ENCODE measurements at places on chromosomes 7 and 10.

- DNase-seq = no peak
These were observed 41.0 kb downstream of the ZEB1 start for GRCh38 chr10:31359979-31360378.

DNA sequence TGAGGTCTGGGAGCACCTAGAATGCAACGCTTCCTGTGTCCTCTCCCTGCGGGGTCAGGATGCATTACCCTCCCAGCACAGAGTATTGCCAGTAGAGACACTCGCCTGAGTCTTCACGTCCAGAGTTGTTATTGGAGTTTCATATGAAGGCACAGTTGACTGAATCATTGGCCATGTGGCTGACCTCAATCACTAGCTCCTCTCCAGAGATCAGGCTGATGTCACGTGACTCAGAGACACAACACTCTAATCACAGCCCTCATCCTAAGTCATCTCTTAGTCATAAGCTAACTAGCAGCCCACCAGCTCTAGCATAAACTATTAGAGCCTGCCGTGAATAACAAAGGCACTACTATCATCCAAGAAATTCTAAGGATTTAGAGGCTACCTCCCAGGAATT, 107.8 kb downstream of the HECW1 start:
- DNase-seq = no peak

- DNase-seq = no peak
These were observed 34.5 kb downstream of the MKI67 start for GRCh38 chr10:128091636-128092210.

GRCh38 chr10:103757531-103758293, 97.7 kb downstream of the SH3PXD2A start:
- DNase-seq = no peak

DNA sequence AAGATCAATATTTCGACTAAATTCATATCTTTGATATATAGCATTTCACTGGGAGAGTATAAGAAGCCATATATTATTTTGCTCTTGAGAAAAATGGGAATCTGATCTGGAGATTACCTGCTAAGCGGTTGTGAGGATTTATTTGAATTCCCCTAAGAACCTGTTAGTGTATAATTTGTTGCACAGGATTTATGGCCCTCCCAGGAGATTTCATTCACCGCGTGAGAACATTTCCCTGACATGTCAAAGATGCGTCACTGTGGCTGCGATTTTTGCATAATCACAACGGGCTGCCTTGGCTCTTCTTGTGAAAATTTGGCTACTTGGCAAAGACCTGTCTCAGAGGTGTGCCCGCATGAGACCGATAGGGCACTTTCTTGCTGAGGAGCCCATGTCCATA, 184.7 kb upstream of the PFKP start:
- DNase-seq = no peak

DNA sequence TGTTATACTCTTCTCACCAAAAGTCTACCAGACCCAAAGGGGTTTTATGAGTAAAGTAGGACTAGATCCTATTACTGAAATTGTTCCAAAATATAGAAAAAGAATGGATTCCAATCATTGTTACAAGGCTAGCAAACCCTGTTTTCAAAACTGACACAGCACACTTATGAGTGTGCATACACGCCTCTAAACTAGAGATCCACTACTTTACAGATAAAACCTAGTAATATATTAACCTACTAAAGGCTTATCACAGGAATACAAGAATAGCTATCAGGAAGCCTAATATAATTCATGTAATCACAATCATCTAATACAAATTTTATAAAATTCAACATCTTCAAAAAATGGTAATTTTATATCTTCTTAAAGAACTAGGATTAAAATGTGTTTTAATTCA, 52.2 kb downstream of the ERCC6 start:
- DNase-seq = no peak

DNA sequence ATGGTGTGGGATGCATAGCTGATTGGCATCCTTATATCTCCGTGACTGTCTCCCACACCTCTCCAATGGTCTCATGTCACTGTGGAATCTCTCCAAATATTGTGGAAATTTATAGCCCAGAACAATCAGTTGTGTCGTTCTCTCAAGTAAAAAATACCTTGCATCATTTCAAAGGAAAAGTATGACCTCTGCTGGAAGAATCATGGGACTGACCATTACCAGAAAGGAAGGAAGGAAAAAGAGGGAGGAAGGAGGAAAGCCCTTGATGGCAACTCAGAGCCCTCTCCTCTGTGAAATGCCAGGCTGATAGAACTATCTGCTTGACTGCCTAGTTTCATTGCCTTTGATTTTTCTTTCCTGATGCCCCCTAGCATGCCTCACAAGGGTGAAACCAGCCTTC, 76.3 kb downstream of the FOXI2 start:
- no peak for DNase-seq

All from activated CD4-positive, CD25-positive, alpha-beta regulatory T cell treated with anti-CD3 and anti-CD28 coated beads, Interleukin-2, amount 50 U/mL, for 16 hours (primary cell).